Nucleus accumbens (tissue), 56 donors: ENCODE measurements at places on chromosomes 7 and 10.

DNA sequence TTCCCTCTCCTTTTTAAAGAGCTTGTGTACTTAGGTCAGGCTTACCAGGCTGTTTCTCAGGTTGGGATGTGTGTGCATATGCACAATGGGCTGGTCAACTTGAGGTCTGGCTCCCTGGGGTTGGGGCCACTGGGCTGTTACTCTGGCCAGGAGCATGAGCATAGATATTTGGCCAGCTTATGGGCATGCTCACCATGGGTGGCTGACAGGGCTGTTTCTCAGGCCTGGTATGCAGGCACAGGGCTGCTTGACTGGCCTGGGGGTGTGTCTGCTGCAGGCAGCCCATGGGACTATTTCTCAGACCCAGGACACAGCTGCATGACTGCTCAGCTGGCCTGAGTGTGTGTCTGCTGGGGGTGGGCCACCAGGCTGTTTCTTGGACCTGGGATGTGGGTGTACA is 34.6 kb downstream of the SCART1 start:
- DNase-seq: no peak

GRCh38 chr10:95266674-95267095 is 24.1 kb downstream of the PDLIM1 start:
- DNase-seq: no peak

DNA sequence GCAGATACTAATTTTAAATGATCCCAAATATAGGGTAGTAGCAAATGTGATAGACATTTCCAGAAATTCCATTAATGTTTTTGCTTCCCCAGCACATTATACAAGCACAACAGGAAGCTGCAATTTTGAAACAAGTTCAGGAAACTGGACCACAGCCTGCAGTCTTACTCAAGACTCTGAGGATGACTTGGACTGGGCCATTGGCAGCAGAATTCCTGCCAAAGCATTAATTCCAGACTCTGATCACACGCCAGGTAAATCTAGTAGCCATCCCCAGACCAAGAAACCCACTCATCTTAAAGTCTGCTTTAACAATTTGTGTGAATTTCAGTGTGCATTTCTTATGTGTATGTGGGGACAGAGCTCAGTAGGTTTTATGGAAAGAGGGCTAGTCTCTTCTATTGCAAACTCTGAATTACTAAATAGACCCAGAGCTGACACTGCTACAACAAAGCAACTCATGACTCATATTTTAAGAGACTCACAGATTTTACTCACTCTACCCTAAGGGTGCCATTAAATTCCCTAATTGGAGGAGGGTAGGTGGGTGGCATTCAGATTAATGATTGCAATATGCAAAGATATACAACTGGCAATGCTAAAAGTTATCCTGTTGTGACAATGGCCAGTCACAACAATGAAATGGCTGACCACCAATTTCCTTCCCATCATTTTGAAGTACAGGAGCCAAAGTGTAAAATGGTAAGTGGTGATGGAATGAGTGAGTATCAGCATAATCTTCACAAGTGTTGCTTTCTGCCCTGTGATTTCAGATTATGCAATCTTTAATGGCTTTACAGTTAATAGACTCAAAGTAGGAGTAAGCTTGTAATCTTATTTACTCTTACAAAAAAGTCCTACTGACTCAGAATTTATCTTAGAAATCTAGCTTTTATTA is 317.6 kb upstream of the PLXDC2 start:
- no peak for DNase-seq

GRCh38 chr7:76121044-76121443 is 73.1 kb downstream of the MDH2 start:
- no peak for DNase-seq

- DNase-seq: no peak
Observed at GRCh38 chr7:29304756-29305155, 110.2 kb downstream of the CHN2 start.

GRCh38 chr10:71133710-71134686 is 78.4 kb upstream of the UNC5B start:
- no peak for DNase-seq

DNA sequence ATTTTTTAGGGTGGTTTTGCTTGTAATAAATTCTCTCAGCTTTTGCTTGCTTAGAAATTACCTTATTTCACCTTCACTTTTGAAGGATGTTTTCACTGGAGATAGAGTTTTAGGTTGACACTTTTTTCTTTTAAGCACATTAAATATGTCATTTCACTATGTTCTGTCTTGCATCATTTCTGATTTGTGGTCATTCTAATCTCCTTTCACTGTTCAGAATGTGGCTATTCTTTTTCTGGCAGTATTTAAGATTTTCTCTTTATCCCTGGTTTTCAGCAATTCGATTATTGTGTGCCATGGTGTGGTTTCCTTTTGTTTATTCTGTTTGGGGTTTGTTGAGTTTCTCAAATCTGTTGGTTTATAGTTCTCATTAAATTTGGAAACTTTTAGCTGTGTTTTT is 1065.6 kb downstream of the KCNMA1 start:
- DNase-seq: no peak
